Pancreas (tissue), 10 donors: ENCODE measurements at places on chromosomes 13 and 19. TPM values are rescaled to one million over a fixed set of nuclear protein-coding genes. Genes with fewer than 3 reads are reported as not detected.

- no peak overlapping the region for H3K27ac ChIP-seq
- peaks cover 12% of the 10 kb centered on the region for H3K36me3 ChIP-seq
- no peaks in the 10 kb centered on the region for H3K4me1 ChIP-seq
Measured at GRCh38 chr13:77267362-77267761, 59.5 kb downstream of the MYCBP2 start.

- H3K4me3 ChIP-seq, result no peak overlapping the region
- no peak overlapping the region for H3K27ac ChIP-seq
- no peaks in the 10 kb centered on the region for H3K4me1 ChIP-seq
- H3K36me3 ChIP-seq, result peaks cover 2% of the 10 kb centered on the region
- no peaks in the 10 kb centered on the region for H3K27me3 ChIP-seq
- DNase-seq, result no peak
Measured at GRCh38 chr13:37011002-37011401, 10.4 kb downstream of the EXOSC8 start.

DNA sequence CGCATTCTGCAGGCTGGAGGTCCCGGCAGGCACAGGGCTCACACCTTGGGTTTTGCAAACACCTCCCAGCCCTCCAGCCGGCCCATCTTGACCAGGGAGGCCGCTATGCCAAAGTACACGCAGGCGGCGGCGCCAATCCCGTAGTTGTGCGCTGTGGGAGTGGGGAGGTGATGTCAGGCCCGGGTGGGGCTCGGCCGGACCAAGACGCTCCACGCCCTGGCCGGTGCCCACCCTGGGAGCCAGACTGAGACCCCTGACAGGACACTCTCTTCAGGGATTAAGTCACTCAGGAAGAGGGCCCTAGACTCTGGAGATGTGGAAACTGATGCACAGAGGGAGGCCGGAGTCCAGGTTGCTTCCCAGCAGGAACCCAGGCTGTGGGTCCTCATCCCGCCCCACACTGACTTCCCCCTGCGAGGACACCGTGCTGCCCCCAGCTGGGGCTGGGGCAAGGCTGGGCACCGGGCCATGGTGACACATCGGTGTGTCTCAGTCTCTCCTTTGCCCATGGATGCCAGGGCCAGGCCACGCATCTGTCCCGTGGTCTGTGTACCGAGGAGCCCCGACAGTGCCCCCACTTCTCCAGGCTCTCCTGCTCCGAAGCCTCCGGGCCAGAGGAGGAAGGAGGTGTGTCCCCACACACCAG, 8.8 kb downstream of the NDUFA11 start:
- no peak overlapping the region for H3K4me3 ChIP-seq
- no peaks in the 10 kb centered on the region for H3K4me1 ChIP-seq
- no peak for DNase-seq
- H3K27me3 ChIP-seq, result no peaks in the 10 kb centered on the region
- H3K27ac ChIP-seq, result no peak overlapping the region

DNA sequence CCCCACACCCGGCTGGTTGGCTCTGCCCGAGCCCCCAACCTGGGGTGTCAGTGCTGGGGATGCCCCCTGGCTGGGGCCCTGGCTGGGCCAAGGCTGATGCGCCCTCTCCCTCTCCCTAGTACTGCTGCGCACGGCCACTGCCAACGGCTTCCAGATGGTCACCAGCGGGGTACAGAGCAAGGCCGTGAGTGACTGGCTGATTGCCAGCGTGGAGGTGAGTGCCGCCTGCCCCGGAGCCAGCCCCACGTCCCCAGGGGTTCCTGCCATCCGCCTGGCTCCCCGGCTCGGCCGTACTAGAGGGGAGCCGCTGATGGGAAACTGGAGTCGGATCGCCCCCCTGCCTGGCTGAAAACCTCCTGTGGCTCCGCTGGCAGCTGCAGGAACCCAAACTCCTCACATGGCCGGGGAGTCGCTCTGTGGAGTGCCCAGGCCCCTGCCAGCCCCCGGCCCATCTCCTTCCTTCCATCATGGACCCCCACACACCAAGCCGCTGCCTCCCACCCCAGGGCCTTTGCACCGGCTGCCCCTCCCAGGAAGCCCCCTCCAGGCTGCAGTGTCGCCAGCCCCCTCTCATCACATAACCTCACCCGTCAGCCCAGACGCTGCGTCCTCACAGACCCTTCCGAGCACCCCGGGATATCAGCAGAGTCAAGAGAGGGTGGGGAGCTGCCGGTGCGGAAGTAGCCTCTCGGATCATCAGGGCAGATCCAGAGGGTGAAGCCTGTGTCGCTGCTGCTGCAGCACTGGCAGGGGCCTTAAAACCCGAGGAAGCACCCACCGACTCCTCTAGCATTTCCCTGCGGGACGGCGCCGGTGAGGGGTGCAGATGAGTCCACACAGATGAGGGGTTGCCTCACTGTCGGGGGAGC, 10.6 kb downstream of the NCLN start:
- no peak overlapping the region for H3K27ac ChIP-seq
- no peaks in the 10 kb centered on the region for H3K36me3 ChIP-seq
- no peak overlapping the region for H3K4me3 ChIP-seq
- H3K4me1 ChIP-seq, result no peaks in the 10 kb centered on the region

- no peaks in the 10 kb centered on the region for H3K36me3 ChIP-seq
- H3K4me1 ChIP-seq, result no peaks in the 10 kb centered on the region
- no peak overlapping the region for H3K4me3 ChIP-seq
- no peak for DNase-seq
- no peaks in the 10 kb centered on the region for H3K27me3 ChIP-seq
Measured at GRCh38 chr13:39646122-39646521, 9.3 kb upstream of the COG6 start.

DNA sequence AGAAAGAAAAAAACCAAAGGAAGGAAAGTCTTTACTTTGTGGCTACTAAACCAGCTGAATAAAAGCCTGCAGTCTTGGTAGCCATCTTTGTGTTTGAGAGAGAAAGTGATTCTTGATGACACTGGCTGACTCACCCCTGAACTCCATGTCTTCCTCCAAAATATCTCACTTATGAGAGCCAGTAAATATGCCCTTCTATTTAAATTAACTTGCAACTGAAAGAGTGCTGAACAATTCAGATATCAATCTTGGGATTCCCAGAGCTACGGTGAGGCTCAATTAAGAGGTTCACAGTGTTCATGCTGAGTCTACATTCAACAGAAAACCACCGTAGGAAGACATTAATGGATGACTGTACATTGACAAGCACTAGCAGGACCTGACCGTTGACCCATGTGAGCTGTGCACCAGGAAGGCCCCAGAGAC, 57.9 kb downstream of the KCTD12 start:
- no peaks in the 10 kb centered on the region for H3K36me3 ChIP-seq
- no peak overlapping the region for H3K4me3 ChIP-seq
- H3K27ac ChIP-seq, result peak overlapping the region; percentile 65

- H3K4me3 ChIP-seq, result no peak overlapping the region
- H3K27me3 ChIP-seq, result no peaks in the 10 kb centered on the region
- no peaks in the 10 kb centered on the region for H3K4me1 ChIP-seq
- no peaks in the 10 kb centered on the region for H3K36me3 ChIP-seq
Measured at GRCh38 chr13:58855283-58855682, 1223.7 kb downstream of the PCDH17 start.

DNA sequence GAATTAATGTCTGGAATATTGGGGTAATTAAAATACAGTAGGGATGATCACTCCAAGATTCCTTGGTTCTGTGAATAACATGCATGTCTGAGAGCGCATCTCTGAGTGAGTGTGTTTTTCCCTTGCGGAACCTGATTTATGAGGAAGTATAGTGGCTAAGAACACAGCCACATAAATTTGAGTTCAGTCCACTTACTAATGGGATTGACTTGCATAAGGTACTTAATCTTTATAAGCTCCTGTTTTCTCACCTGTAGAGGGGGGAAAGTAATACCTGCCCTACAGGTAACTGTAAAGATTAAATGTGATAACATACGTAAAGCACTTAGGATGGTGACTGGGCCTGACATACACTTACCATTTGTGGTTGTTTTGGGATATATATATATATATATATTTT, 60.8 kb downstream of the KLF5 start:
- H3K4me1 ChIP-seq, result no peaks in the 10 kb centered on the region
- no peaks in the 10 kb centered on the region for H3K36me3 ChIP-seq
- no peaks in the 10 kb centered on the region for H3K27me3 ChIP-seq
- H3K27ac ChIP-seq, result no peak overlapping the region
- no peak for DNase-seq
- H3K4me3 ChIP-seq, result no peak overlapping the region

DNA sequence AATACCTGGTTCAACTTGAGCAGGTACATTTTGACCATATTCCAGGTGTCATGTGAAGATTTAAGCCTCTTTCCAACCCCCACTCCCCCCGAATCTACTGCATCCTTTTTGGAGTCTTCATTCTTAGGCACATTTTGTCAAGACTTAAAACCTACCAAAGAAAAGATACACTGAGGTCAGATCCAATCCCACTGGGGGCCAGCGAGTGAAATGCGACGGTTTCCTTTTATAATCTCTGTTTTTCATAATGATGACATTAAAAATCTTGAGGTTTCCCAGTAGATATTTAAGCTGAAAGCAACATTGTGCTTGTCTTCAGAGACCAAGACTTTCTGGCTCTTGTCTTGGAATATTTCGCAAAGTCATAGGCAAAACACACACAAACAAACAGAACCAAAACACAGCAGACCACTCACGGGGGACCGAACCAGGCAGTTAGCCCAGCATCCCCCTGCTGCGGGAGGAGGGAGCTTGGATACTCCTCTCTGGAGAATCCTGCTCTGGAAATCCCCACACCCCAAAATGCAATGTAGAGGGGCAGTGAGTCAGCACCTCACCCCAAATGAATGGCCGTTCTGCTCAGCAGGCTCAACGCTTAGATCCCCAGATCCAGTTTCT, 506 bp upstream of the GAS6 start:
- no peaks in the 10 kb centered on the region for H3K36me3 ChIP-seq
- H3K4me3 ChIP-seq, result peak overlapping the region; percentile 57
- H3K27ac ChIP-seq, result peak overlapping the region; percentile 89
- no peaks in the 10 kb centered on the region for H3K4me1 ChIP-seq
- DNase-seq, result no peak

- no peaks in the 10 kb centered on the region for H3K27me3 ChIP-seq
- DNase-seq, result no peak
- H3K36me3 ChIP-seq, result no peaks in the 10 kb centered on the region
- H3K4me1 ChIP-seq, result no peaks in the 10 kb centered on the region
Measured at GRCh38 chr13:46934749-46935148, 37.9 kb upstream of the HTR2A start.

MYADM gene
- 38.6 TPM for total RNA-seq

C5AR1 gene
- 1.2 TPM for total RNA-seq

SYT5 gene
- total RNA-seq, result 0.88 TPM

KANK3 gene
- 2.0 TPM for total RNA-seq

ZNF865 gene
- 8.4 TPM for total RNA-seq
